ENCODE measurements at places on chromosomes 11 and 22.

GRCh38 chr11:118607401-118608359, at the start of gene PHLDB1:
Gene PHLDB1, plus strand, starts transcription at chr11:118607615. Its CDS starts 6,222 bp downstream, at chr11:118613837.
- DNase-seq, result peak; percentile 62

DNA sequence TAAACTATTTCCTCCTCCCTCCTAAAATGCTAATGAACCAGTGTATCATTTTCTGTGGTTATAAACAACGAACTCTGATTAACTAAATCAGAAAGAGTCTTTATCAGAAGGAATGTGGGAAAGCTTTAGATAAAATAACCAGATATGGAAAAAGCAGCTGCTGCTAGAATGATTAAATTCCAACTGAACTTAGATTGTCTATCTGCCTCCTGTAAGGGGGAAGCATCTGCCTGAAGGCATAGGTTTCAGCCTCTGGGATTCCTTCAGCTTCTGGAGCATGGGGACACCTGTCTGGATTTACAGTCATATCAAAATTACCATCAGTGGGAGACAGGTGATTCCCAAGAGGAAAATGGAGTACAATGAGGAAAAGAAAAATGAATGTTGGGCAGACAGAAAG, 1095.5 kb upstream of the CCDC90B start:
- DNase-seq, result no peak

DNA sequence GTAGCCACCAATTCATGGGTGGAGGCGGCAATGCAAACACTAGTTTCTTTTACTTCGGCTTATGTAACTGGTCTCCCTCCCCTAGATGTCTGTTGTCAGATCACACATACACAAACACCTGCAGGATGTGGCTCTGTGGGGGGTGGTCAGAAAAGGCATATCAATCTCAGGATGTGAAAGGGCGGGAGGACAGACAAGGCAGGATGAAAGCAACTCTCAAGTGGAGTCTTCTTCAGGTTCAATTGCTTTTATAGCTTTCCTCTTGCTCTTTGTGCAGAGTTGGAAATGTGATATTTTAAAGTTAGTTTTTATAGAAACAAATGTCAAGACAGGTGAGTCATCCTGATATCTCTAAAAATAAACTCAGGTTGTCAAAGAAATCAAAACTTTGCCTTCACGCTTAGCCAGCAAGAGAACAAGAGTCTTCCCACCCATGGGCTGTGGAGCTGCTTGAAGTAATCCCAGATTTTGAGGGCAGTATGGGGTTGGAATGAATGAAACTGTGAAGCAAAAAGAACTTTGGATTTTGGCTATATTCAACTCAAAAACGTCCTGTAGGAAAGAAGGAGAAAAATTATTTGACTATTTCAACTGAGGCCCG, 423.4 kb downstream of the GUCY1A2 start:
- no peak for DNase-seq

- DNase-seq, result no peak
Measured at GRCh38 chr11:101477926-101478325, 105.9 kb downstream of the TRPC6 start.

GRCh38 chr11:64220798-64221197, 5.2 kb downstream of the TRPT1 start:
- no peak for DNase-seq

- no peak for DNase-seq
Measured at GRCh38 chr22:36790648-36791047, 14.7 kb upstream of the IFT27 start.

GRCh38 chr11:57376095-57377090, 4.6 kb downstream of the PRG3 start:
- no peak for DNase-seq

DNA sequence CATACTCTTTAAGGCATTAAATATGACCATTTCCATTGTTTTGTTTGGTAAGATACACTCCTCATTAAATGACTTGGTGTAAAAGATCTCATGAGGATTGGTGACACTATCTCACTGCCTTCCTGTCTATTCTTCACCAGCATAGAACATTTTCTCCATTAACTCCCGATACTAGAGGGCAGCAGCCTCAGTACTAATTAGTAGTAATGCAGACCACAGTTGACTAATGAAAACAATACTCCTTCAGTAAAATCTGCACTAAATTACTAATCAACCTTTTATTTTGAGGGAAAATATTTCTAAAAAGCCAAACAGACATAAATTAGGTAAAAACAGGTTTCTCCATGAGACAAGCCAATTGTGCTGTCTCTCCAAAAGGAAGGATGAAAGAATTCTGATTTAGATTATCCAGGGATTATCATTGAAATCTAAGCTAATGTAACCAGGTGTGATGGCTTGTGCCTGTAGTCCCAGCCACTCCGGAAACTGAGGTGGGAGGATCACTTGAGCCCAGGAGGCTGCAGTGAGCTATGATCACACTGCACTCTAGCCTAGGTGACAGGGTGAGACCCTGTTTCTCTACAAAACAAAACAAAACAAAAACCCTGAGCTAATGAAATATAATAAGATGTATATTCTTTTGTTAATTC, 9.4 kb downstream of the PGM2L1 start:
- DNase-seq, result peak; percentile 62

GRCh38 chr22:23289851-23290724, 109.8 kb downstream of the BCR start:
- DNase-seq, result peak; percentile 81

- DNase-seq, result no peak
Measured at GRCh38 chr11:1926156-1927025, 6.9 kb downstream of the TNNT3 start.

GRCh38 chr11:2182075-2182474, 10.5 kb upstream of the TH start:
- no peak for DNase-seq

DNA sequence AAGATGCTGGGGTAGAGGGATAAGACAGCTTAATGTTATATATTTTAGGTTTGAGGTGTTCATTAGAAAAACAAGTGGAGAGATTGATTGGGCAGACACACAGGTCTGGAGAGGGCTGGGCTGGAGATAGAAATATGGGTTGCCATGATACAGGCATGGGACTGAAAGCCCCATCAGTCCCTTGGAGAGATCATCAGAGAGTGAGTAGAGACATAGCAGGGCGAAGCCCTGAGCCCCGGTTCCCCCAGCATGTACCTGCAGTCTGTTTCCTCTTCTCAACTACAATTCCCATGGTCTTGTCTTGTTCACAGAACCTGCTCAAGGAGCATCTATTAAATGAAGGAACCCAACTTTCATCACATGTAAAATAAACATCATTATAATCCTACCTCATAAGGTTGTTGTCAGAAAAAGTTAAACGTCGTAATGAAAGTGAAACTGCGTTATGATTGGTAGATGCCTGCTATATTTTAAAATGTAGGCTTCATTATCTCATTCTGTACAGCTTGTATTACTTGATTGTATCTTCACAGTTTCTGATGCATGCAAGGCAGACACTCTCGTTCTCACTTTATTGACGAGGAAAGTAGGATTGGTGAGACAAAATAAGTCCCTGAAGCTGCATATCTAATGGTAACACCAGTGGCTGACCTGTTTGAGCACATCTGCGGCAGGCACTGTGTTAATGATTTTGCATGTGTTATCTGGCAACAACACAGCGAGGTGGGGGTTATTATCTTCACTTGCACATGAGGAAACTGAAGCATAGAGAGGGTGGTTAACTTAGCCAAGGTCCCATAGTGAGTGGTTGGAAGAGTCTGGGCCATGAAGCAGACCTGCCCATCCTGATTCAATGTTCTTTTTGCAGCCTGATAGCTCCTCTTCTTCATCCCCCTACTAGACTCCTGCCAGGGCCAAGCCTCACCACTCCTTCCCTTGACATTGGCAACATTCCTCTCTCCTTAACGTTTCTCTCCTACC, 63.5 kb downstream of the ENDOD1 start:
- DNase-seq, result no peak

DNA sequence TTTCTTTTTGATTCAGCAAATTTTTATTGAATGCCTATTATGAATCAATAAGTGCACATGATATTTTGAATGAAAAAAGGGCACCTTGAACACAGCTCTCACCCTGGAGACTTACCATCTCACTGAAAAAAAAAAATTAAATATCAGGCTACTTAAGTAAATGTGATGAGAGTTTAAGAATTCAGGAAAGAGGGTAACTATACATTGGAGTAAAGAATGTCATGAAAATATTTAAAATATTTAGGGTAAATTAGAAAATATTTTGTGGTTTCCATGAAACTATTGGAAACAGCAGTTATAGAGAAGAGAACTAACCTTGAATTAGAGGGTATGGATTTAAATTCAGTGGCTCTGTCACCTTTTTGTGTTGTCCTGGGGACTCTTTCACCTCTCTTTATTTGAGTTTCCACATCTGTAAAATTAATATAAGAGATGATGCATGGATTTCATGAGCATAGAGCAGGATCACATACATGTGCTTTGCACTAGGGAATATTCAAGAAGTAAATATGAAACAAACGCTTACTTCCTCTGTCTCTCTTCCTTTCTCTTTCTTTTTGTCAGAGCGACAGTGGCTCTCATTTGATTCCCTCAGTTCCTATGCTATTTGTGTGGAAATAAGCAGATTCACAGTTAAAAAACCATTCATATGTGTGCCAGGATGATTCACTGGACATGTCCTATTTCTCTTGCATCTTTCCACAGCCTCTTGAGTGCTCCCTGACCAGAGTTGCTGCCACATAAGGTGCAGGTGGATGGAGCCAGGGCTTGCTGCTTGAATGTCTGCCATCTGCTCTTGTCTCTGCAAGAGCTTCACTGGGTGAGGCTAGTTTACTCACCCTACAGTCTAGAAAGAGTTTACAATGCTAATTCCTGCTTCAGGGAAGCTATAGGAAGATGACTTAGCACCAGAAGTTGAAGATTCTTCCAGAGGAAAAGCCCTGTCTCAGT, 533.1 kb downstream of the ETS1 start:
- DNase-seq, result no peak

- no peak for DNase-seq
Measured at GRCh38 chr11:47469361-47470179, 20.6 kb upstream of the RAPSN start.

- no peak for DNase-seq
Measured at GRCh38 chr22:22847241-22847640, 40.4 kb upstream of the IGLL5 start.

DNA sequence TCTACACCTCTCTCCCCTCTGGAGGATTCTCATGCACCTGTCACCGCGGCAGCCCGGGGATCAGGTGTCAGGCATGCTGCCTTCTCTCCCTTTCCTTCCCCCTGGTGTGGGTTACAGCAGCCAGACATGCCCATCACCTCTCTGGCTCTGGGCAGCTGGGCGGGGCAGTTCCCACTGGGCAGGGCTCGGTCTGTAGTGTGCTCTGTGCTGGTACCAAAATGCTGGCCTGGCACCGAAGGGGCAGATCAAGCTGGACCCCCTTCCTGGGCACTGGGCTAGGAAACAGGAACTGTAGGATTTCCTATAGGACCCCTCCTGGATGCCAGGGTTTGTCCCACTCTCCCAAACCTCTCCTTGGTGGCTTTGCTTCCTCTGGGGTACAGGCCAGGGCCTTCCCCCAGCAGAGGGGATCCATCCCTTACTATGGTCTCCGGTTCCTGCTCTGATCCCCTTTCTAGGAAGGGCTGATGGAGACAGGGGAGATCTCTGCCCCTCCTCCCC, 821 bp downstream of the GAL3ST1 start:
- no peak for DNase-seq

DNA sequence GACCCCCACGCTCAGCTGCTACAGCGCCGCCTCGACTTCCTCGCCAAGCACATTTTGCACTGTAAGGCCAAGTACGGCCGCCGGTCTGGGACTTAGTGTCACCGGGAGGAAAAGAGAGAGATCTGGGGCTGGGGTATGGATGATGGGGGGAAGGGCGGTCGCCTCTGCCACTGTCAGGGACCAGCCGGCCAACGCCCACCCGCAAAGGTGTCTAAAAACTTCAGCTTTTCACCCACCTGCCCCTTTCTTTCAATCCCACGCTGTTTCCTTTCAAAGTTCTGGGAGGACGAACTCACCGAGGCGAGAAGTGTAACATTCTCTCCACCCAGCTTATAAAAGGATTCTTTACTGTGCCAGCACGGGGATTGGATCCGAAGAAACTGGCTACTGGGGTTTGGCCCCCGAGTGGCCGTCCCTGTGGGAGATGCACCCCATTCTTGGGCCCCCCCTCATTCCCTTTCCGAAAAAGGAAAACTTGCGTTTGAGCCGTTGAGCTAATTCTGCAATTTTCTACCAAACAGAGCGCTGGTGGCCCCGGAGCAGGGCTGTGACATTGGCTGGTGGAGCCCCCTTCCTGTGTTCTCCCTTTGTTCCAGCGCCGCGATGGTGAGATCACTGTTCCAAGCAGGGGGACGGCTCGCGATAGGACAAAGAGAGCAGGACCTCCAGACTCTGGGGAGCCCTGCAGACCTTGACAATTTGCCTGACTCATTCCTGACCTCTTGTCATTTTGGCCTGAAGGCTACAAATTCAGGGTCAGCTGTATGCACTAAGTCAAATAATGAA, 1.8 kb downstream of the FJX1 start:
- DNase-seq, result peak; percentile 70

- no peak for DNase-seq
Measured at GRCh38 chr11:59259047-59259446, 46.3 kb upstream of the MPEG1 start.

DNA sequence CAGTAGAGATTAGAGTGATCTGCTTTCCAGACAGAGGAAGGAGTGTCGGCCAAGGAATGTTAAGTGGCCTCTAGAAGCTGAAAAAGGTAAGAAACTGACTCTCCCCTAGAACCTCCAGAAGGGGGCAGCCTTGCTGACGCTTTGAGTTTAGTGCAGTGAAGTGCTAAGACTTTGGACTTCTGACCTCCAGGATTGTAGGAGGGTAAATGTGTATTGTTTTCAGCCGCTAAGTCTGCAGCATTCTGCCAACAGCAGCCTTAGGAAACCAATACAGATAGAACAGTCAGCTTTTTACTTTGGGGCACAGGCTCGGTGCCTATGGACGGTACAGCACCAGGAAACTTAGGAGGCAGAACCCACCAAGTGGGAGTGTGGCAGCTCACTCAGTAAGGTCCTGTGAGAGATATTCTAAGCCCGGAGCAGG, 3.6 kb upstream of the TBC1D22A start:
- peak; percentile 67 for DNase-seq

DNA sequence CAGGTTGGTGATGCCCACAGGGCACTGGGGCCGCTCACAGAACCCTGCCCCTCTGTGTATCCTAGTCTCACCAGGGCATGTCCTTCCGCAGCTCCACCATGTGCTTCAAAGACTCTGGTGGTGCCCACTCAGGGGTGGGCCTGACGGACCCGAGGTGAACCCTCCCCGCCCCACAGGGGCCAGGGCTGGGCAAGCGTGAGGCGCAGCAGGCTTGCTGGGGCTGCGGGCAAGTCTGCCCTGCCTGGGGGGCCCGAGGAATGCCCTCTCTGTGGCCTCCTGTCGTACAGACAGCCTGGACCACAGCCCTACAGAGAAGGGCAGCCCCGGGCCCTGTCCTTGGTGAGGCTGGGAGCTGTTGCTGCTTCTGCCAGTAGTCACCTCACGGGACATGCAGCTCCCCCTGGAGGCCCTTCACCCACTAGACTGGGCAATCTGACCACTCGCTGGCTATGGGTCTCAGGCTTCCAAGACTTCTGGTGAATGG, 40.2 kb downstream of the TBX1 start:
- DNase-seq, result peak; percentile 70
